ENCODE measurements at places on chromosomes 7 and 10. TPM values are rescaled to one million over a fixed set of nuclear protein-coding genes. Genes with fewer than 3 reads are reported as not detected.

CHAT gene
- not detected for total RNA-seq

PRSS37 gene
- not detected for total RNA-seq

MALRD1 gene
- total RNA-seq, result not detected

AOAH gene
- 22.1 TPM for total RNA-seq

FAM107B gene
- total RNA-seq, result 231 TPM

- no peak for DNase-seq
Observed at GRCh38 chr10:14523286-14523685, 192.6 kb upstream of the FRMD4A start.

- no peak for DNase-seq
Observed at GRCh38 chr7:74231232-74231590, 21.4 kb downstream of the LAT2 start.

GRCh38 chr7:141911391-141911790 is 4.8 kb upstream of the OR9A4 start:
- no peak for DNase-seq

DNA sequence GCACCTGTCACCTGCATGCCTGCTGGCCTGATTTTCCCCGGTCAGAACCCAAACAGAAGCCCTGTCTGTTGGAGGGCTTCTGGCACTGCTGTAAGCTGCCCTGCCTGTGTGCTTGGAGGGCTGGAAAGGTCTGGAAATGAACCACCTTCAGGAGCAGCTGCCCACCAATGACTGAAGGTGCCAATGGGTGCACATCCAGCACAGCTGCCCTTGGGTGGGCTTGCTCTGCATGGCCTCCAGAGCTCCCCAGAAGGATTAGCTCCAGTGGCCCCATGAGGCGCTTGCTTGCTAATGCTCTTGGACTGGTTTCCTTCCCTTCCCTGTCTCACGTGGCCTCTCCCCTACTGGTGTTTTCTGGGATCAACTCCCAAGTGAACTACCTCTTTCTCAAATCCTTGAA is 43.2 kb downstream of the WDFY4 start:
- no peak for DNase-seq

DNA sequence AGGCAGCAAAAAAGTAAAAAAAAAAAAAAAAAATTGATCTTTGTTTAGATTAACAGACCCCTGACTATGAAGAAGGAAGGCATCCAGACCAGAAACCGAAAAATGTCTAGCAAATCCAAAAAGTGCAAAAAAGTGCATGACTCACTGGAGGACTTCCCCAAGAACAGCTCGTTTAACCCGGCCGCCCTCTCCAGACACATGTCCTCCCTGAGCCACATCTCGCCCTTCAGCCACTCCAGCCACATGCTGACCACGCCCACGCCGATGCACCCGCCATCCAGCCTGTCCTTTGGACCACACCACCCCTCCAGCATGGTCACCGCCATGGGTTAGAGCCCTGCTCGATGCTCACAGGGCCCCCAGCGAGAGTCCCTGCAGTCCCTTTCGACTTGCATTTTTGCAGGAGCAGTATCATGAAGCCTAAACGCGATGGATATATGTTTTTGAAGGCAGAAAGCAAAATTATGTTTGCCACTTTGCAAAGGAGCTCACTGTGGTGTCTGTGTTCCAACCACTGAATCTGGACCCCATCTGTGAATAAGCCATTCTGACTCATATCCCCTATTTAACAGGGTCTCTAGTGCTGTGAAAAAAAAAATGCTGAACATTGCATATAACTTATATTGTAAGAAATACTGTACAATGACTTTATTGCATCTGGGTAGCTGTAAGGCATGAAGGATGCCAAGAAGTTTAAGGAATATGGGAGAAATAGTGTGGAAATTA is 19.4 kb downstream of the GATA3 start:
- DNase-seq, result no peak

DNA sequence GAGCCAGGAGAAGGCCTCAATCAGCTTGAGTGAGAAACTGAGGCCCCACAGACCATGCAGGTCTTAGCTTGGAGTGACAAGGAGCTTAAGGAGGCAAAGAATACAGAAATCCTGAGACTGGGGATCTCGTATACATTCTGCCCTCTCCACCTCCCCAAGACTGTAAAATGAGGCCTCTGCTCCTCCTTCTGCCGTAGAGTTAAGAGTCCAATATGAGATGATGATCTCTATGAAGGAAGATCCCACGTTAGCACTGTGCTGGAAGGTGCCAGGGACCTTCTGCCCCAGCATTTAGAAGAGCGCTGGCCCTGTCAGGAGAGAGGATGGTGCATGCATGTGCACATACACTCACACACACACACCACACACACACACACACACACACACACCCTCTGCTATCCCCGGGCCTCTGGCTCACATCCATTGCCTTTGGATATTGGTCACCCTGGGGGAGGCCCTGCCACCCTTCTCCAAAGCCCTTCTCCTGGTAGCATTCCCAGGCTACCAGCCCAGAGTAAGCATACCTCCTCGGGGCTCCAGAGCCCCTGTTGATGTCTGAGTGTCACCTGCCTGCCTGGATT is 15.0 kb downstream of the ZCCHC24 start:
- no peak for DNase-seq

DNA sequence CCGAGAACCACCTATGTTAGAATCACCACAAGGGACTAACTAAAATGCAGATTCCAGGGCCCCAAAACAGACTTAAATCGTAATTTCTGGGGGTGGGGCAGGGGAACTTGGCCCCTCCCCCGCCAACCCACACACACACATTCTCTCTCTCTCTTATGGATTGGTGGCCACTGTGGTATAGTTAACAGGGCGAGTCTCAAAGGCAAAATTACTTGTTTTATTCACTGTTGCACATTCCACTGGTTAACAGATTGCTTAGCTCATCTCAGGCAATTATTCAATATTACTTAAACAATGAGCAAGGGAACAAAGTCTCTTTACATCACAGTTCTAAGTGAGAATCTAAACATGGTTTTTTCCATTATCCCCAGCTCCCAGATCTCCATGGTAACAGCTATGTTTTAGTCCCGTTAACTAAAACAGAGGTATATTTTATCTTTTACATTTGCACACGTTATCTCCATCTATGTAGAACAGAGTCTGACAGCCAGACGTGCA is 38.5 kb downstream of the IGF2BP3 start:
- no peak for DNase-seq

DNA sequence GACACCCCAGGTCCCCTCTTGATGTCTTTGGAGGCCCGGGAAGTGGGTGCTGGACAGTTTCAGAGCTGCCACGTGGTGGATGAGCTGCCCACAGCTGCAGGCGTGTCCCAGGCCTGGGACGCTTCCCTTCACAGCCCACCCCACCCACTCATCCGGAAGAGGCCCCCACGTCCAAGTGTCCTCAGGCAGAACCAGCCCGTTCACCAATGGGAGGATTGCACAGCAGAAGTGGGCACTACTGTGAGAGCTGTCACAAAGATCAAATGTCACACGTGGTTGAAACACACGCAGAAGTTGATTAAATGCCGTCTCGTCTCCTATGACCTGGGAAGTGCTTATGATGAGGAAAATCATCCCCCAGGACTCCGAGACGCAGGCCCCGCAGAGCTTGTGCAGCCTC is 52.9 kb downstream of the STK32C start:
- no peak for DNase-seq

DNA sequence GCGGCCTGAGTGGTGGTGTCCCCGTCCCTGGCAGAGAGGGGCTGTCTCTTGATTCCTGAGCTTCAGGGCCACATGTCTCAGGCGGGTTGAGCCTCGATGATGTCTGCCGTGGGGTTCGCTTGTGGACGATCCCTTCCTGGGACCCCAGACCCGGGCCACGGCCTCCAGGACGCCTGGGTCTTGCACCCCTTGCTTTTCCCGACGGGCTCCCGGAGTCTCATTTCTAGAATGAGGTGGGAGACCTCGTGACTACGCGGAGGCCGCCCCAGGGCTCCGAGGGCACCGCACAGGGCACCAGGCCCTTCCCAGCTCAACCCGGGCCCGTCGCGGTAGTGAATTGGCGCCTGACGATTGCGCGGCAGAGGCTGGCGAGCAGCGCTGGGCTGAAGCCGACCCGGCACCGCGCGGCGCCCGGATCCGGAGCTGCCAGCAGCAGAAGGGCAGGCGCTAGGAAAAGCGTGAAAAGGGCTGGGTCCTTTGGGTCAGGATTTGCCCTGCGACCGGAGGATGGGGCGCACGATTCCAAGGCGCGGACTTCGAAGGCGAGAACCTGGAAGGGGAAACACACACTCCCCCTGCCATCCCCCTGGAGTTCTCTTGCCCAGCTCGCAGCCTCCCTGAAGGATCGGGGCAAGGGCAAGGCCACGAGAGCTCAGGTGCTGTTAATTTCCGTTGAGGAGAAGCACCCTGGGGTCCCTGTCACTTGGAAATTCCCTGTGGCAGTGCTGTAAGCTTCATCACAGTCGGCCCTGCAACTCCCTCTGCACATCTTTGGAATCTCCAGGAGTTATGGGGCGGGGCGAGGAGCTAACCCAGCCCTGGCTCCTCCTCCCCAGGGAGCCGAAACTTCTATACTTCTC is 15.5 kb downstream of the TLX1 start:
- DNase-seq, result no peak

DNA sequence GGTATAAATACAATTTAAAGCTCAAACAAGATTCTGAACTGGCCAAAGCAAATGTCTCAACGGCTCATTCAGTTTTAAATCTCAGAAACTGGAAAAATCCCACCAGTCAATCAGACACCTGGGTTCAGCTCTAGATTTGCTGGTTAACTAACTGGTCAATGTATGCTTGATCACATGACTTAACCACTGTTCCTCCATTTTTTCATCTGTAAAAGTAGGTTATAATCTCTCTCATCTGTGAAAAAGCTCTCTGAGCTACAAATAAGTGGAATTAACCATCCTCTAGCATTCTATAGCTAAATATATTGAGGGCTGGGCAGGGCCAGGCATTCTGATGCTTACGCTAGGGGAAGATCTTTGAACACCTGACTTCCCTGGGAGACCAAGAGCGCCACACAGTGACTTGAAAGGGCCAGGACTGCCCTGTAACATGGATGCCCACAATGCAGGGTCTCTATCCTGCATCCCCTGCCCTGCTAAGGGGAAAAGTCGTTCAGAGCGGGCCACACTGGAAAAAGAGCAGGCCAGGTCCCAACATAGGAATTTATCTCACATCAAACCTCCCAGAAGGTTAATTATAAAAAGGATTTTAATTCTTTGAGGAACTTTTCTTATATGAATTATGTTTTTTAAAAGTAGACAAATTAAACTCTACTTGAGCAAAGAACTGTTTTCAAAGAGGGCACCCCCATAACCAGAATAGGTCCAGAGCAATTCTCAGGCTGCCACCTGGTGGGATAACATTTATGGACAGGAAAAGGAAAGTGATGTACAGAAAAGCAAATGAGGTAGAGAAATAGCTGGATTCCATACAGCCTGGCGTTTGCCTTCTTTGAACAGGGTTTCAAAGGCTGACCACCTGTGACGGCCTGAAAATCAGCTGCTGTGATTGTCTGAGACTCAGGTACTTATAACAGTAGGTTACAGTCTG is 1.8 kb downstream of the RP9 start:
- DNase-seq, result peak; percentile 23

Measured in naive thymus-derived CD4-positive, alpha-beta T cell (primary cell).